ENCODE measurements at places on chromosomes 7 and 10.

GRCh38 chr7:140604760-140605159 lies 35.9 kb downstream of the DENND2A start:
- DNase-seq: no peak

- no peak for DNase-seq
These were observed 75.0 kb downstream of the CPVL start for GRCh38 chr7:29071203-29071874.

GRCh38 chr10:88735661-88736060 lies 24.2 kb upstream of the LIPN start:
- no peak for DNase-seq

DNA sequence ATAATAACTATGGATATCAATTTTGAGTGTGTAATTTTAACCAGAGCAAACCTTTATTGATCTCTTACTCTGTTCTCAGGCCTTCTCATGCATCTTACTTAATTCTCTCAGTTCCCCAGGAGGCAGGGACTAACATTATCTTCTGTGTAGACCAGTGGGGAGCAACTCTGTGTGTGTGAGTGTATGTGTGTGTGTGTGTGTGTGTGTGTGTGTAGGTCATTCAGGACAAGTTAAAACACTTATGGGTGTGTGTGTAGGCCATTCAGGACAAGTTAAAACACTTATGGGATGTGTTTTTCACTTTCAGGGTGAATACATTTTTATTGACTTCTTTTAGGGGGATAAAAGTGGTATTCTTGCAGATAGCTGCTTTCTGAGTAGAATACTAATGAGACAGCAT lies 145.0 kb downstream of the ADAM12 start:
- no peak for DNase-seq

DNA sequence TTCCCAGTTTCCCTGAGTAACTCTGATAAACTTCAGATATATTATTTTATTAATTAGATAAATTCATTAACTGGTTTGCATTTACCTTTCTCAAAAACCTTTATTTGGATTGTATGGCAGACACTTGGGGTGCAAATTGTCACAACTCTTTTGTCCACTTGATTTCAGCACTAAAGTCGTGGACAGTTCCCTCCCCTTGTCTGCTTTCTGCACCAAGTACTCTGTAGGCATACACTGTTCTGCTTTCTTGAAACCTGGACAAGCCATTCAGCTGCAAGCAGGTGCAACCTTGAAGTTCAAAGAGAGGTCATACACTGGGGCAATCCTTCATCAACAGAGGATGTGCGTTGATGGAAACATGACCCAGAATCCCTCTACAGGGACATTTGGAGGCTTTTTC lies 162.9 kb downstream of the ARL5B start:
- DNase-seq: no peak

DNA sequence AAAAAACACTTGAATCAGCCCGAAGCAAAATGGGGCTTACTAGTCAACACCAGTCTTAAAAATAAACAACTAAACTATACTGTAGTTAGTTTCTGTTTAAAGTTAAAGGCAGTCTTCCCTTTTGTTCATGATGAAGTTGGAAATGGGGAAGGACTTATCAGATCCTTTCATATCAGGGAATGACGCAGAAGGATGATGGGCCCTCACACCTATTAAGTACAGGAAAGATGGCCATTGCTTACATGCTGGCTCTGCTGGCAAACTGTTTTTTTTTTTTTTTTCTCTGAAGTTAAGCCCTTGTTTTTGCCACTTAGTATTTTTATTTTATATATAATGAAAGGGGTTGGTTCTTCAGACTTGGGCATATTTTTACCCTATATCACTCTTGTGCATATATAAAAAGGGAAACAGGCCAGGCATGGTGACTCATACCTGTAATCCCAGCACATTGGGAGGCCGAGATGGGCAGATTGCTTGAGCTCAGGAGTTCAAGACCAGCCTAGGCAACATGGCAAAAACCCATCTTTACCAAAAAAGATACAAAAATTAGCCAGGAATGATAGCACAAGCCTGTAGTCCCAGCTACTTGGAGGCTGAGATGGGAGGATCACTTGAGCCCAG lies 16.6 kb upstream of the NRBF2 start:
- no peak for DNase-seq

GRCh38 chr10:125721035-125721434 lies 1.5 kb downstream of the EDRF1 start:
- DNase-seq: no peak

GRCh38 chr7:68122801-68123200 lies 1126.2 kb downstream of the TYW1 start:
- DNase-seq: no peak

DNA sequence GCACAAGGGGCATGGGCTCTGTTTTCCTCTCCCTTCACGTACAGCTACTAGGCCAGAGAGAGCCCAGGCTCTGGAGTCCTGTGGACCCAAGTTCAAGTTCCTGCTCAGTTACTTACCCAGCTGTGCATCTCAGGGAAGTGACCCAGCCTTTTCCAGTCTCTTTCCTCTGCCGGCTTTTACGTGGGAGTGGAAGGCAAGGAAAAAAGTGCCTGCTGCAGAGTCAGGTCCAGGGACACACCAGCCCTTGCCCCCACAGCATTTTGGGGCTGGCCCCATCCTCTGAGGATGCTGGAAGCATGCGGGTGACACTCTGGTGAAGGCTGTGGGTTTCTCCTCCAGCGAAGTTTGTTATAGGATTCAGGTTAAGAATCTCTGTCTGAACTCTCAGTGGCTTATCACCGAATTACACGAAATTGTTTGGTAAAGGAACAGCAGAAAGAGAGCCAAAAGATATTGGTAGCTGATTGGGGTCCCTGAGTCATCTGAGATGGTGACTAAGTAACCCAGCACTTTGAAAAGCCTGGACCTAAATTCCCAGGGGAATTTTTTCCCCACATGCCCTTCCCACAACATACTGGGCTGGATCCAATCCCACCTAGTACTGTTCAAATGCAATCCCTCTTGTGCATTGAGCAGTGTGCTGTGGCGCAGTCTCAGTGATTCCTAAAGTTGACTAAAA lies 424.3 kb downstream of the RPS24 start:
- DNase-seq: no peak

DNA sequence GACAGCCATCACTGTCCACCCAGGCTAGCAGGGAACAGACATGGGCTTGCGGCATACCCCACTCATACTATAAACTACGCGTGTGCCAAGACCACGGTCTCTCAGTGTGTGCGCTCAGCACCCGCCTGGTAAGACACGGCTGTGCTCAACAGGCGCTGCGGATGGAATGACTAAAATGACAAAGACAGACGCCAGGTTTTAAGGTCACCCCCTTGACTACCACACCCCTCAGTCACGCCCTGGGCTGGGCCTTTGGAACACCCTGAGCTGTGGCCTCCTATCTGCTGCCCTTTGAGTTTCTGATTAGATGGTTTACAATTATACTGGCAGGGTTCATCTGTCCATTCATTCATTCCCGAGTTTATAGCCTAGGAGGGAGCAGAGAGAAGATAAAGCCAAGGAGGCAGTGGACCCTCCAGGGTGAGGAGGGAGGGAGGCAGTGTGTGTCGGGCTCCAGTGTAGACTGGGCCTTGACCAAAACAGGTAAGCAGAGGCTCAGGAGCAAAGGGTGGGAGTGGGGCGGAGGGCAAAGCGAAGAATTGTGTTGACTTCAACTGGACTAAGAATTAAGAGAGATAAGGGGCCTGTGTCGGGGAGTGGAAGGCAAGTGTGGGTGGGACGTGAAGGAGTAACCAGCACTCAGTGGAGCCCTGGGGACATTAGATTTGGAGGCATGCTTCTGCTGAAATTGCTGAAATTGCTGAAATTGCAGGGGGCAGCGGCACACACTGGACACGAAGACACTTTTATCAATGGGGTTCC lies 35.0 kb downstream of the TNS3 start:
- DNase-seq: no peak

Measured in NCI-H2081 treated with DMSO at 0.1 percent for 48 hours (cell line).